ENCODE measurements at places on chromosomes 4 and X.

- no peak for DNase-seq
Observed at GRCh38 chr4:128341634-128342033, 54.0 kb upstream of the PGRMC2 start.

- DNase-seq = no peak
Observed at GRCh38 chr4:3087115-3087797, 12.8 kb downstream of the HTT start.

DNA sequence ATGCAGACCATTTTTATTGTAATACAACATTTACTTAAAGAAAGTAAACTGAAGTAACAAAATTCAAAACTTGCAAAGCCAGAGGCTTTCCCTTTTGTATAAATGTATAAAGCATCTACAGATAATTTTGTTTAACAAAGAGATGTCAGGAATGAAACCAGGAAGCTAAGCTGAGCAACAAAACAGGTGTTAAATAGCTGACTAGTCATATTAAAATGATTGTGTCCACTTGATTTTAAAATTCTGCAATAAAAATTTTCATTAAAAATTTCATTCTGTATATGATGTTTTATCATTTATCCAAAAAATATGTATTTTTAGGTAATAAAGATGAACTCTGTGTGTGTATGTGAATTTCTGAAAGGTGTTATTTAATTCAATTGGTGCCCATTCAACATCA lies 72.0 kb upstream of the TRAM1L1 start:
- DNase-seq = no peak

DNA sequence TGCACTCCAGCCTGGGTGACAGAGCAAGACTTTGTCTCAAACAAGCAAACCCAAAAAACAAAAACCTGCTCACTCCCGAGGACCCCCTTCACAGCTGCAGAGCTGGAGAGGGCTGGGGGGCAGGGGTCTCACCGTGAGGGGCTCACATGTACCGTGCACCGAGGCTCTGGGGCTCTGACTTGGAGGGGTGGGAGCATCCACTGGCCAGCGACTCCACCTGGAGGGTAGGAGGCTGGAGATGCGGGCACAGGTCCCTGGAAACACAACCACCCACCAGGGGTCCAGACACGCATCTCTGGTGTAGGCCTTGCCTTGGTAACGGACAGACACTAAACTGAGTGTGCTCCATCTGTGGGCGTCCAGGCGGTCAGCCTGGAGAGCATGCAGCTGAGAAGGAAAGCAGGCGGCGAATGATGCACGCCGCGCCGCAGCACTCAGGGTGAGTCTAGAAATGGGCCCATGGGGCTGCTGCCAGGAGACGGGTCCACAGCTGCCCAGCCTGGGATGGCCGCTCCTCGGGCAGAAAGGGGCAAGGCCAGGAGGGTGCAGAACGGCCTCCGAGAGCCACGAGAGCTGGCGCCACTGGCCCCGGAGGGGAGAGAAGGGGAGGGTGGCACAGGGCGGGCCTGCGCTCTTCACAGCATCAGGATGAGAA lies 26.1 kb downstream of the PPP2R3B start:
- no peak for DNase-seq

- DNase-seq = no peak
Observed at GRCh38 chrX:1813809-1814208, 198.9 kb downstream of the ASMT start.

GRCh38 chrX:69538321-69538876 lies 34.3 kb downstream of the NALF2 start:
- peak; percentile 54 for DNase-seq

GRCh38 chr4:25773358-25773757 lies 89.4 kb downstream of the SEL1L3 start:
- DNase-seq = no peak

DNA sequence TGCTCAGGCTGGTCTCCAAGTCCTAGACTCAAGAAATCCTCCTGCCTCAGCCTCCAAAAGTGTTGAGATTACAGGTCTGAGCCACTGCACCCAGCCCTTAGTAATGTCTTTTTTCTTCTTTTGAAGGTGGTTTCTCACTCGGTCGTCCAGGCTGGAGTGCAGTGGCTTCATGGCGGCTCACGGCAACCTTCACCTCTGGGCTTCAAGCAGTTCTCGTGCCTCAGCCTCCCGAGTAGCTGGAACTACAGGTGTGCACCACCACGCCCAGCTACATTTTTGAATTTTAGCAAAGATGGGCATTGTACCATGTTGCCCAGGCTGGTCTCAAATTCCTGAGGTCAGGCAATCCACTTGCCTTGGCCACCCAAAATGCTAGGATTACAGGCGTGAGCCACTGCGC lies 32.3 kb upstream of the ASMTL start:
- DNase-seq = no peak

GRCh38 chrX:118627084-118627758 lies 100.2 kb upstream of the IL13RA1 start:
- DNase-seq = no peak

DNA sequence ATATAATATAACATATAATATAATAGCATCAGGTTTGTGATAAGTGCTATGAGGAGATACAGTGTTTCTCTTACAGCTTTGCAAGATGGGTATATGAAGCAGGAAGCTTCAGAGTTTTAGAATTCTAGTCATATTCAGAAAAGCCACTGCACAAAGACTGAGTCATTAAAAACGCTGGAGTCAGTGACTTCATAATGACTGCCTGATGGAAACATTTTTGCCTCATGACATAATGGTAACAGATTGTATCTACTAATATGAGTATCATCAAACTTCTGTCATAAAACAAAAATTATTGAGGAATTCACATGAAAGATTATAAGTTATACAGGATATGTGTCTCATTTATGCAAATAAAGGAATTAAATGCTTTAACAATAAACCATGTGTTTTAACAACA lies 46.8 kb downstream of the EPHA5 start:
- DNase-seq = no peak

DNA sequence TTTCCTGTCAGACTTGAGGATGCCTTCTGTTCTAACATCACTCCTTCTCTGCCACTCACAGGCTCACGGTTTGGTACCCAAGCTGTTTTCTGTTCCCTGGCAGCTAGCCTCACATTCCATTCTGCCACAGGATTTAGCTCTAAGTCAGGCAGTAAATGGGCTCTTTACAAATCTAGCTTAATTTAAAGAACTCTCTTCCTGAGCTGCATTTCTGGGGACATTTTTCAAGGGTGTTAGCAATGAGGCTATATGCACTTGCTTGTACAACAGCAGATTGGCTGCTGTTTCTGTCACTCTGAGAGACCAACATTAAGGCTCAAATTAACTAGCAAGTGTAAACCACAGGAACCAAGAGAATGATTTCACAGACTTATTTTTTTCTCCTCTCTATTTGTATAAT lies 337.8 kb upstream of the NOCT start:
- DNase-seq = no peak

- peak; percentile 16 for DNase-seq
Observed at GRCh38 chrX:119008110-119008744, 33.8 kb downstream of the LONRF3 start.

DNA sequence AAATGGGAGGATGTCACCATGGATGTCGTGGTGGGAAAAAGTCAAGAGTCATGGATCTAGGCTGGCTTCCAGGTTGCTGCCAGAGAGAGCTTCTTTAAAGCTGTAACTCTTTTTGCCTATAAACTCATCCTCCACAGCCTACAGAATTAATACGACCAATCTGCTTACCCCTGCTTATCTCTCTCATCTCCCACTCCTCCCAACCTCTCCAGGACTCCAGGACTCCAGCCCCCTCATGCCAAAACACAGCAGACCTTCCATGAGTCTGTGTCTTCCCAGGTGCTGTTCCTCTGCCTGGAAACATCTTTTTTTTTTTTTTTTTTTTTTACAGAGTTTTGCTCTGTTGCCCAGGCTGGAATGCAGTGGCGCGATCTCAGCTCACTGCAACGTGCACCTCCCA lies 15.3 kb upstream of the SLC10A4 start:
- no peak for DNase-seq

- DNase-seq = no peak
Observed at GRCh38 chrX:9088896-9089295, 55.0 kb upstream of the FAM9B start.

GRCh38 chr4:123877551-123877950 lies 481.0 kb downstream of the SPRY1 start:
- no peak for DNase-seq

GRCh38 chrX:133294126-133294525 lies 76.0 kb upstream of the TFDP3 start:
- no peak for DNase-seq

DNA sequence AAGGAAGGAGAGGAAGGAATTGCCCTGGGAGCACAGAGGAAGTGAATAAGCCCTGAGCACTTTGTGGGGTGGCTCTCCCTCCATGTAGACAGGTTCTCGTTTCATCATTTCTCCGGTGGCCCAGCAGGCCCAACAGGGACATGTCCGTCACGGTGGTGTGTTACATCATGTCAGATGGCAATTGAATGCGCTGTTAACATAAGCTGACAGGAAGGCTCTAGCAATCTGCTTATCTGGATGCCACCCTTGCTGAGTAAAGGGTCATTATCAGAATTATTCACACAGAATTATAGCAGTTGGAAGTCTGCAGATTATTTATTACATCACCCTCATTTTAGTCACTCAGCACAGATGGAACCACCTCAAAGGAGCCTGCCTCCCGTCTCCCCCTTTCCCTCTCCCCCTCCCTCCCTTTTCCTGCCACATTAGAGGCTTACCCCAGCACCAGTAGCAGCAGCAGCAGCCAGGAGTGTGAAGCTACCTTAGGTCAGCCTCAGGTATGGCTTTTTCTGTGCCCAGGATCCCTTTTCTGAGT lies 124.3 kb upstream of the TRIM2 start:
- DNase-seq = no peak

GRCh38 chr4:37455301-37456131 lies 211.0 kb downstream of the NWD2 start:
- no peak for DNase-seq

DNA sequence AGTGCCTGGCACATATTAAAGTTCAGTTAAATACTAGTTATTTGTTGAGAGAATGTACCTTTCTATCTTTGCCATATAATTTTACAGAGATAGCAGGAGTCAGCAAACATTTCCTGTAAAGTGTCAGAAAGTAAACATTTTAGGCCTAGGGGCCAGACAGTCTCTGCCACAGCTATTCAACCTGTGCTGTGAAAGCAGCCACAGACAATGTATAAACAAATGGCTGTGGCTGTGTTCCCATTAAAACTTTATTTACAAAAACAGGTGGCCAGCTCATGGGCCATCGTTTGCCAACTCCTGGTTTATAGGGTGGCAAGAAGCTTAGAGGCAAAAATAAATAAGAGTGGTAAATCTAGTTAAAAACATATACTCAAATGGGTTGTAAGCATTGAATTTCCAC lies 34.0 kb upstream of the BRS3 start:
- DNase-seq = no peak

DNA sequence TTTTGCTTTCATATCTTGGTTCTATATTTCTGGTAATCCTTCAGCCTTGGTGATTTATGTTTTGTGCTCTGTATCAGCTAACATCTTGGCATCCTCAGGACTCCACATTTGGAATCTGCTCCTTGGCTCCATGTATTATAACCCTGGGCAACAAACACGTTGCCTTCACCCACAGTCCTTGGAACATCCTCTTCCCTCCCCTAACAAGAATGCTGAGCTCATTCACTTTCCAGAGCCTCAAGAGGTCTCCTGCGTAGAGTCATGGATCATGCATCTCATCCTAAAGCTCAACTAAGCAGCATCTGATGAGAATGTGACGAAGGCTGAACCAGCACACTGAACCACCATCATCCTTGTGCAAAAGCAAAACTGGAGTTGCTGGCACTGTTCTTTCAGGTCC lies 60.5 kb upstream of the C1GALT1C1 start:
- no peak for DNase-seq

Measured in stimulated activated CD4-positive, alpha-beta T cell treated with anti-CD3 and anti-CD28 coated beads, Interleukin-12 subunit alpha, Interleukin-12 subunit beta, amount 100 ng/mL, for 24 hours (primary cell).